ENCODE measurements at places on chromosomes 2 and 18.

GRCh38 chr2:144984038-144984437 lies 464.1 kb upstream of the ZEB2 start:
- DNase-seq = no peak

DNA sequence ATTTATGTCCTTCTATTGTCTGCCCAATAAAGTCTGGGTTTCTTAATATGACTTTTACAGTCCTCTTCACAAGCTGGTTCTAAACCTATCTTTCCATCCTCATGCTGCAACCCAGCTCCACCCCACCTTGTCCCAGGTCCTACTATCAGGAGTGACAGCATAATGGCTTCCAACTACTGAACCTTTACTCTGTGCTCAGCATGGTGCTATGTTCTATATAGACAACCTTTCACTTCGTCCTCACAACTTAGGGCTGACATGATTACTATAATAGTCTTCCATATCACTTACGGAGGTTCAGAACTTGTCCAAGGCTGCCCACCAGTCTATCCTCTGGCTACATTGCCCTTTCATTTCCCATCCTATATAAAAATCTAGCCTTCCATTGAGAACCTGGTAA lies 256.8 kb downstream of the ALK start:
- DNase-seq = no peak

DNA sequence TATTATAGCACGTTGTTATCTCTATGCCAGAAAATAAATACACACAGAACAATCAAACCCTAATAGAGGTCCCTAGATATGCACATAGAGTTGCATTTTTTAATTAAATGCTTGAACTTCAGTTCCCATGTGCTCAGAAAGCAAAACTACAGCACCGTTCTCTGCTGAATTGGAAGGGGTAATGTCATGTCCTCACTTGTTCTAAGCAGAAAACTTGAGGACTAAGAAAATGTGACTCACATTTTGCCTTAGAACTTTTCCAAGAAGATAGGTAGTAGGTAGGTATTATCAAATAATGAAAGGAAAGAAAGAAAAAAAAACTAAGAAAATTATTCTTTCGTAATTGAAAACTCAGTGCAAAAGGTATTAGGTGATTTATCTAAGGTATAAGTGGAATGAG lies 607.3 kb downstream of the ERBB4 start:
- DNase-seq = no peak

GRCh38 chr18:59109375-59109774 lies 30.3 kb upstream of the SEC11C start:
- DNase-seq = peak; percentile 14

DNA sequence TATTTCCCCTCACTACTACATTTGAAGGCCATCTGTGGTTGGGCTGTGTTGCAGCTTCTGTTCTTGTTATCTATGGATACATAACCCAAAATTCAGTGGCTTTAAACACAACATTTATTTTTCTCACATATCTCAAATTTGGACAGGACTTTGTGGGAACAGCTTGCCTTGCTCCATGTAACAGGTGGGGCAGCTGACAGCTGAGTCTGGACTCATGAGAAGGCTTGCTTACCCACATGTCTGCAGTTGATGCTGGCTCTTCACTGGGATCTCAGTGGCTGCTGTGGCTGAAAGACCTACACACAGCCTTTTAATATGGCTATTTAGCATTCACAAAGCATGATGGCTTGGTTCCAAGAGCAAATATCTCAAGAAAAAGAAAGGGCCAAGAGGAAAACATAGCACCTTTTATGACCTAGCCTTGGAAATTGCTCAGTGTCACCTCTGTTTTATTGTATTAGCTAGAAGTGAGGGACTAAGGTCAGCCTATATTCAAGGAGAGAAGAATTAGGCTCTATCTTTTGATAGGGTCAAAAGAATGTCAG lies 296.8 kb upstream of the ZNF521 start:
- no peak for DNase-seq

GRCh38 chr2:71839826-71840225 lies 307.8 kb downstream of the CYP26B1 start:
- no peak for DNase-seq

DNA sequence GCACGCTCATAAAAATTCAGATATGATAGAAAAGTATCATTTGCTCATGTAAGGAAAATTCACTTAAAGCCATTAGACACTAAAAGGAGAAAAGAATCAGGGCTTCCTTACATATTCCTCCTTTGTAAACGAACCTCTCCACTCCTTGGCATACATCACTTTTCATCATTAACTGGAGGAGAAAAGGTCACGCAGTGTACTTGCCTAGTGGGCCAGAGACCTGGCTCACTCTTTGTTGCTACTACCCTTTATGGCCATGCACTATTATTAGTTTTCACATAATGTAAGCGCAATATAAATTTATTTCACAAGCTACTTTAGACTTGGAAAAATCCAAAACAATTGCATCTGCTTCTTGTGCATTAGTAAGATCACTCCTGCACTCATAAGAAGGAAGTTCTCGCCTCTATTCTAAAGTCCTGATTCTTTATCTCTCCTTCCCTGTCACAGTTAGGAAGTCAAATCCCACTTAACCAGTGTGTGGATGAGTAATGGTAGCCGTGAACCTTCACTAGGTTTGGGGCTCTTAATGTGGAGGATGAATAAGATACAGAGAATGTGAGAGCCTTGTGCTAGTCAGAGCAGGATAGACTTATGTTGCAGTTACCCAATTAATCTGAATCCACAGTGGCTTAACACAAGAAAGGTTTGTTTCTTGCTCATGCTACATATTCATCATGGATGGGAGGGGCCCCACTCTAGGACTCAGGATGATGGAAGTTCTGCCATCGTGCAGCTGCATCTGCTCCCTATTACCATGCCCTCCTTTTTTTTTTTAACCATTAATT lies 115.0 kb upstream of the GLS start:
- DNase-seq = peak; percentile 63

- no peak for DNase-seq
These were observed 33.7 kb downstream of the KLF7 start for GRCh38 chr2:207132019-207132418.

- no peak for DNase-seq
These were observed 16.7 kb upstream of the ZSCAN30 start for GRCh38 chr18:35306588-35307250.

DNA sequence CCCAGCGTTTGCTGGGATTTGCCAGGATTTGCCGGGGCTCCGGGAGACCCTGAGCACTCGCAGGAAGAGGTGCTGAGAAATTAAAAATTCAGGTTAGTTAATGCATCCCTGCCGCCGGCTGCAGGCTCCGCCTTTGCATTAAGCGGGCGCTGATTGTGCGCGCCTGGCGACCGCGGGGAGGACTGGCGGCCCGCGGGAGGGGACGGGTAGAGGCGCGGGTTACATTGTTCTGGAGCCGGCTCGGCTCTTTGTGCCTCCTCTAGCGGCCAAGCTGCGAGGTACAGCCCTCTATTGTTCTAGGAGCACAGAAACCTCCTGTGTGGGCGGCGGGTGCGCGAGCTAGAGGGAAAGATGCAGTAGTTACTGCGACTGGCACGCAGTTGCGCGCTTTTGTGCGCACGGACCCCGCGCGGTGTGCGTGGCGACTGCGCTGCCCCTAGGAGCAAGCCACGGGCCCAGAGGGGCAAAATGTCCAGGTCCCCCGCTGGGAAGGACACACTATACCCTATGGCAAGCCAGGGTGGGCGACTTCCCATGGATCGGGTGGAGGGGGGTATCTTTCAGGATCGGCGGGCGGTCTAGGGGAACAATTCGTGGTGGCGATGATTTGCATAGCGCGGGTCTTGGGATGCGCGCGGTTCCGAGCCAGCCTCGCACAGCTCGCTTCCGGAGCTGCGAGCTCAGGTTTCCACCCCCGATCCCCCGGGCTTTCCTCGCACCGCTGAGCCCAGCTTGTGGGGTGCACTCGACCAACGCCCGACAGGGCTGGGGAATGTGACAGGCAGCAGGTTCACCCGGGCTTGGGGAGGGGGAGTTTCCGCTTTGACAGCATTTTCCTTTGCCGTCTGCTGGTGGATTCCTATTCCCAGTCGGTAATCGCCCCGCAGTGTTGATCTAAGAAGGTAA lies 2.8 kb downstream of the ONECUT2 start:
- DNase-seq = peak; percentile 81

DNA sequence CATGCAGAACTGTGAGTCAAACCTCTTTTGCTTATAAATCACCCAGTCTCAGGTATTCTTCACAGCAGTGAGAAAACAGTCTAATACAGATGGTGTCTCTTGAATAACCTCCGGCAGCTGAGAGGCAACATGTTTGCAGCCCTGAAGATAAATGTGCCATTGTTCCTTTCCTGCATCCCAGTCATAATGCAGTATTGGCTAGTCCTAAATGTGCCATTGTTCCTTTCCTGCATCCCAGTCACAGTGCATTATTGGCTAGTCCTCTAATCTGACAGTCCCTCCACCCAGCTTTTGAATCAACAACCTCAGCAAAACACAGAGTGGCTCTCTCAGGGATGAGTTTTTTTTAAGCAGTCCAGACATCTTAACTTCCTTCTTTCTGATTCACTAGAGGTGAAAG lies 550.7 kb downstream of the RIT2 start:
- no peak for DNase-seq

- DNase-seq = no peak
These were observed 122.8 kb upstream of the UXS1 start for GRCh38 chr2:106316915-106317314.

- DNase-seq = no peak
These were observed 322.3 kb upstream of the VWC2L start for GRCh38 chr2:214088536-214088935.

GRCh38 chr2:213274143-213274542 lies 10.1 kb upstream of the SPAG16 start:
- DNase-seq = no peak

DNA sequence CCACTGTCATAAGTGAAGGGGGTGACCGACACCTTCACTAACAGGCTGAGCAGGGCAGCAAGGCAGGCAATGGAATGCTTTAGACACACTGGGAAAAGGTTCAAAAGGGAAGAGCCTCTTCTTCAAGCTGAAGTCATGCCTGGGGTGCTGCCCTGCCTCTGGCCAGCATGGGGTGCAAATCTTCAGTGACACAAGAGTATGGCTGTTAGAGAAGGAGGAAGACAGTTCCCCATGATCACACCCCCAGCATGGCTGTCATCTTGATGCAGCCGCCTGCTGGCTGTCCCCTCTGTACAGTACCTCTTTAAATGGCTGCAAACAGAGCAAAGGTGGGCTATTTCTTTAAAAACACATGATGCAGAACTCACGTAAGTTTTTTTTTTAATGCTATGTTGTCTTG lies 71.9 kb downstream of the INPP4A start:
- DNase-seq = no peak

GRCh38 chr18:55421308-55421614 lies 166.7 kb downstream of the TCF4 start:
- DNase-seq = no peak

DNA sequence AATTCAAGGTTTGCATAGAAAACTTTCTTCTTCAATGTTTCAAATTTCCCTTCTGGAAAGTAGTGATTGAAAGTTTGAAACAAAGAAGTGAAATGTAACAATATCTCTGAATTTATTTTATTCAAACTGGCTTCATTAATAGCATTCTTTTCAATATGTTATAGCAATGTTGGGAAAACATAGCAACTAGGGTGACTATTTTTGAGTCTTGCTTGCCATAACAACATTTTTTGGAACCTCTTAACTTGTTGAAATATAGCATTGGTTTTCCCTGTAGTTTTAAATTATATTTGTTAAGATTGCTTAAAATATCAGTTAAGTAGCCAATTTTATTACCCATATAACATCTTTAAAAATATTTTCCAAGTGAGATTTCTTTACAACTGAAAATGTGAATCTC lies 141.7 kb upstream of the OSR1 start:
- no peak for DNase-seq

- DNase-seq = no peak
These were observed 64.4 kb upstream of the NCK2 start for GRCh38 chr2:105680357-105680756.

DNA sequence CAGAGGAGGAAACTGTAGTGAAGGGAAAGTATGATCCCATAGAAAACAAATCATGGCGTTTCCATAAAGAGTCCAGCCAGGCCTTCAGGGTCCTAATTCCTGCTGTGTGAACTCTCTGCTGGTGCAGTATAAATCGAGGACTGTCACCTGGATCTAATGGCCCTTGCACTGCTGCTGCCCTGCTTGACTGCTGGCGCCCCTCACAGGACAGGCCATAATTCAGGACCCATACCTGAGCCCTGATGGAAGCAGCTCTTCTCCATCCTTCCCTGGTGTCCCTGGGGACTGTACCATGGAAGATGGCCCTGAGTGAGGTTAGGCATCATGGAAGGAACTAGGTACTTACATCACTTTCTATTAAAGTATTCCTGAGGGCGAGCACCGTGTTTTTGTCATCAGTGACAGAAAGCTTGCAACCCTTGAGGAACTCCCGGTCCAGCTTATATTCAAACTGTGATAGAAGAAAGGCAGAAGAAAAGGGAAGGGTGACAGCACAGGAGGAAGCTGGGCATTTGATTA lies 116.9 kb downstream of the RIF1 start:
- DNase-seq = no peak

GRCh38 chr2:237861875-237862527 lies 2.6 kb downstream of the RAMP1 start:
- DNase-seq = no peak

DNA sequence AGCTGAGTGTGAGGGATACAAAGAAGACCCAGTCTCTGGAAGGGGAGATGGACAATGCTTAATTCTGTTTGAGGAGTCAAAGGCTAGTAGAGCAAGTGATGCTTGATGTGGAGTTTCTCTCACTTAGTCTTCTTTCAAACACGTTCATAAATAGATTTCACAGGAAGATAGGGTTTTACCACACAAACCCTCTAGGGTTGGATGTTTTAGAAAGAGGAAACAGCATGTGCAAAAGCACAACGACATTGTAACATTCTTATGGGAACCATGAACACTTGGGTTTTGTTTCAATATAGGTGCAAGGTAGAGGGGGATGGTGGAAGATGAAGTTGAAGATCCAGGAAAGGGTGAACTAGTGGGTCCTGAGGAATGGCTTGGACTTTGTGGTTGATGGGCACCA lies 10.8 kb upstream of the EFEMP1 start:
- DNase-seq = no peak

GRCh38 chr2:206256706-206257205 lies 17.7 kb upstream of the ZDBF2 start:
- no peak for DNase-seq

GRCh38 chr18:80188643-80189530 lies 58.4 kb downstream of the PARD6G start:
- DNase-seq = no peak

GRCh38 chr18:14285053-14285452 lies 152.8 kb upstream of the ZNF519 start:
- no peak for DNase-seq

DNA sequence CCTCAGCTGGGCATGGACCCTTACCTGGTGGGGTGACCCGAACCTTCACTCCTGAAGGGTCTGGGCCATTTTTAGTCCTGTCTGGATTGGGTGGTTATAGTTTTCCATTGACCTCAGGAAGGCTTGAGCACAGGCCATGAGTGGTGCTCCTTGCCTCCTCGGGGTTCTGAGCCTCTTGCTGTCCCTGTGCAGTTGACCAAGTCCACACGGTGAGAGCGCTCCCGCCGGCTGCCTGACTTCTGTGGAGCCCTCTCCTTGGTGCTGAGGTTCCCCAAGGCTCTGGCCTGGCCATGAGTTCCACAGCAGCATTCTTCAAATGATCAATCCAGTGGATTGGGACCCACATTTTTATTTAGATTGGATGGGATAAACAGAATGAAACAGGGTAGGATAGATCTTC lies 159.5 kb downstream of the SEPTIN10 start:
- DNase-seq = no peak

Data from GM03348 (cell line).